Ovary (tissue), 10 donors: ENCODE measurements at places on chromosomes 4 and X.

- no peak for DNase-seq
These were observed 129.4 kb upstream of the PCDH18 start for GRCh38 chr4:137661693-137662092.

GRCh38 chr4:160175064-160175643, 1072.3 kb downstream of the RAPGEF2 start:
- no peak for DNase-seq

DNA sequence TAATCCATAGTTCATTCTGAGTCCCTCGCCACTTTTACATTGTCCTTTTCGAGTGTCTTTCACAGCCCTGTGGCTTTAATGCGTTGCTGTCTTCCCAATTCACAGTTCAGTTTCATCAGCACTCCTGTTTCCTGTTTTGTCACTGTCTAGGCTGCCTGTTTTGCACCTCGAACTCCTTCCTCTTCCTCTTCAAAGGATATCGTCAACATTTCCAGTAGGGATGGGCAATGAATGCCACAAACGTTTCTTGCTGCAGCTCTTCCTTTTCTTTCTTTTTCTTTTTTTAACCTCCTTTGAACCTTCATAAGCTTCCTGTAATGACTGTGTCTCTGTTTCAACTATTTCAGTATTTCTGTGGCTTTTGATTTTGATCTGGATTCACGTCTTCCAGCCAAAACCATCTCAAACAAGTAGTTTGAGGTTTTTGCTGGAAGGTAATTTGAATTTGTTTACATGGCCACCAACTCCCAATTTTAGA, 105.4 kb downstream of the ANXA3 start:
- no peak for DNase-seq

DNA sequence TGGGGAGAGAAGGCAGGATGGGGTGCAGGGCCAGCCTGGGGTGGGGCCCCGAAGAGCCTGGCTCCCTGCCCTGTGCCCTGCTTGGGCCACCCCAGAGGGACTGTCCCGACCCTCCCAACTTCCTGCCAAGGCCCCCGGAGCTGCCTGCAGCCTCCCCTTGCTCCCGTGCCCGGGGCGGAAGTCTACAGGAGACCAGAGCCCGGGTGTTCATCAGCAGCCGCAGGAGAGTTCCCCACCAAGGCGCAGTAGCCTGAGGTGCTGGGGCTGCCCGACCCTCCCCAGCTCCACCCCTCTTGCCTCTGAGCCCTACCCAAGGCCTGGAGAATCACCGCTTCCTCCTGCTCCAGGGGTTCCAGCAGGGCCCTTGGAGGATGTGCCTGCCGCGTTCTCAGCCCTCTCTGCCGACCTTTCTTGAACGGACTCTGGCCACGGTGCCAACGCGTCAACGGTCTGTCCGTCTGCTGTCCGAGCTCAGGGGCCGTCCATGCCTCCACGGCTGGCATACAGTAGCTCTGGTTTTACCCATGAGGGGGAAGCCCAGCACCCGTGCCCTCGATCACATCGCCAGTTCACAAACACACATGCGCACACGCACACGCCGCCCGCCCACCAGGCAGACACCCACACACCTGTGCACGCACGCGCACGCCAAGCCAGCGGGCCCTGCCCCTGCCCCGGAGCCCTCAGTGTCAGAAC, 36.0 kb upstream of the SPON2 start:
- DNase-seq, result peak; percentile 25

GRCh38 chrX:9134366-9134765, 100.4 kb upstream of the FAM9B start:
- DNase-seq, result no peak

GRCh38 chr4:76984788-76985211, 35.2 kb downstream of the SEPTIN11 start:
- peak; percentile 31 for DNase-seq

- no peak for DNase-seq
These were observed 101.8 kb downstream of the ATP11C start for GRCh38 chrX:139831017-139831416.

DNA sequence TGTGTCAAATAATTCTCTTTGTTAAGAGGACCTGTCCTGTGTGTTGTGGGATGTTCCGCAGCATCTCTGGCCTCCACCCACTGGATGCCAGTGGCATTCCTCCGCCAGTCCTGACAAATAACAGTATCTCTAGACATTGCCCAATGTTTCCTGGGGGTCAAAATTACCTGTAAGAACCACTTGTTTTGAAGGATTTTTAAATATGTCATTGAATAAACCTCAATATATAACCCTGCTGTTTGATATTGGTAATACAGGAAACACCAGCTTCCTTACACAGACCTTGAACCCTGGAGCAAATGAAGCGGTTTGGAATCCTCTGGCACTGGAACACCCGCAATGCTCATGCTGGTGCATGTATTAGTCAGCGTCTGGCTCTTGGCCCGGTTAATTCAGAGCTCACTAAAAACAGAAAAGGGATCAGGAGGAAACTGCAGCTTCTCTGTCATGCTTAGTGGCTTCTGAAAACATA, 101.3 kb downstream of the TBL1X start:
- DNase-seq, result peak; percentile 70

- no peak for DNase-seq
These were observed 5.3 kb downstream of the ARSF start for GRCh38 chrX:3046253-3047240.

GRCh38 chr4:78040431-78040830, 16.7 kb upstream of the FRAS1 start:
- no peak for DNase-seq

DNA sequence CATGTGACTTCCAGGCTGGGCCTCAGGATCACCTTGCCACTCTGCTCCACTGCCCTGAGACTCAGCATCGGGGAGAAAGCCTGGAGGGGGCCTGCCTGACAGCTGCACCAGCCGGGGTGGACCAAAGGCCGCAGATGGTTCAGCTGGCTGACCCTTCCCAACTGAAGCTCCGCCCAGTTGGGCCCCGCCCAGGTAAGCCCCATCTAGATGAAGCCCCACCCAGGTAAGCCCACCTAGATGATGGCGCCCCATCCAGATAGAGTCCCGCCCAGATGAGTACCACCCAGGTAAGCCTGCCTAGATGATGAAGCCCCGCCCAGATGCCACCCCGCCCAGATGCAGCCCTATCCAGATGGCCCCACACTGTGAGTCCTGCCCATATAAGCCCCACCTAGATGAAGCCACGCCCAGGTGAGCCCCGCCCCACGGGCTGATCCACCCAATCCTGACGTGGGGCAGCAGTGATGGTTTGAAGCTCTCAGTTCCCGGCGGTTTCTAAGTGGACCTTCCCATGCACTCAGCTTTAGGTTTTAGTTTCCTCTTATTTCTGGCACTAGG, 10.0 kb downstream of the ZFYVE28 start:
- no peak for DNase-seq

GRCh38 chrX:110044346-110045249, 41.7 kb downstream of the TMEM164 start:
- DNase-seq, result no peak

DNA sequence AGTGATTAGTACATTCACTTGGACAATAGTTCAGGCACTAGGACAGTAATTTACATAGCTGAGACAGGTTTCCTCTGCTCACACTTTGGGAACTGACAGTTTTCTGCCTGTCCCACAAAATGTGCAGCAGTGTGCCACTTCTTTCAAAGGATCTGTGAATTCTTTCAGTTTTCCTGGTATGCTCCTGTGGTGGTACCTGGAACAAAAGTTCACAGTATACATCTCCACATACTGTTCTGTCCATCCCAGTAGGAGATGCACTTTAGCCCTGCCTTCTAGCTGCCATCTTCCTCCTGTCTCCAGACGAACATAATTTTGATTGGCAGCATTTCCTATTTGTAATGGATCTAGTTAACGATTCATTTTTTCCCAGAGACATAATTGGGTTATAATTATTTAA, 360.8 kb upstream of the CXorf51B start:
- DNase-seq, result no peak

GRCh38 chrX:34578237-34578636, 78.8 kb downstream of the TMEM47 start:
- DNase-seq, result no peak

GRCh38 chrX:13695601-13696115, 6.7 kb downstream of the RAB9A start:
- no peak for DNase-seq

- DNase-seq, result no peak
These were observed 54.9 kb downstream of the PHOX2B start for GRCh38 chr4:41693629-41694028.

DNA sequence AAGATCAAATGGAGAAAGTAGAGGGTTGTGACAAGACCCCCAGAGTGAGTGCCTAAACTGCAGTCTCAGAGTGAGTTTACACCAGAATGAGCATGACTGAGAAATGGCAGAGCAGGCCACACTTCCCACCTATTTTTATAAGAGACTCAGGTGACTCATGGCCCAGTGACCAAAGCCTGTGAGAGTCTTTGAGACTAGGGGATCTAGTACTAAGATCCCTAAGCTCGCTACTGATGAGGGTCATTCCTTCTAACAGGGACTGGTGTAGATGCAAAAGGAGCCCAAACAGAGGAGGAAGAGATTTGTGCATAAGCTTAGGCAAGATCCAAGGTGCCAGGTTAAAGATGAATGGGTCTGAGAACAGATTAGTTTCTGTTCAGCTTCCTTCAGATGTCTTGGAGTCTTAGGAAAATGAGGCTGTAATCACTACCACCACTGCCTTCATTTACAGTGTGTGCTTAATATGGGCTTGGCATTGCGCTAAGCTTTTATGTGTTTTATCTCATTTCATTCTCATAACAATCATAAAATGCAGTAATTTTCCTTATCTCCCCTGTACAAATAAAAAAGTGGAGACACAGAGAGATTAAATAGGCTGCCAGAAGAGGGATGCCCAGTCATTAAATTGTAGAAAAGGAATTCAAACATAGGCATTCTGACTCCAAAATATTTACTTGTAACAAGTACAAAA, 62.8 kb downstream of the RWDD4 start:
- DNase-seq, result no peak

DNA sequence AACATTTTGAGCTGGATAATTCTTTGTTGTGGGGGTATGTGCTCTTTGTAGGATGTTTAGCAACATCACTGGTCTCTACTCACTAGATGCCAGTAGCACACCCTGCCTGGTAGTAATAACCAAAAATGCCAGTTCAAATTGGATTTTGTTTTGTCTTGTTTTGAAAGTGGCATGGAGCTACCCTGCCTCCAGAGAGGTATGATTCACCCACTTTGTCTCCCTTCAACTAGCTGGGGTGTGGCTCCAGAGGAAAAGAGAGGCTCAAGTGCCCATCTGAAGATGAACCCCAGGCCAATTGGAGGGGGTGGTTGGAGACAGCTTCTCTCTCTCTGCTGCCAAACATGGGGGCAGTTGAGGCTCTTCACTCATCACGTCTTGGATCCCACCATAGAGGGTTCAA, 34.5 kb downstream of the NIPAL1 start:
- DNase-seq, result no peak

DNA sequence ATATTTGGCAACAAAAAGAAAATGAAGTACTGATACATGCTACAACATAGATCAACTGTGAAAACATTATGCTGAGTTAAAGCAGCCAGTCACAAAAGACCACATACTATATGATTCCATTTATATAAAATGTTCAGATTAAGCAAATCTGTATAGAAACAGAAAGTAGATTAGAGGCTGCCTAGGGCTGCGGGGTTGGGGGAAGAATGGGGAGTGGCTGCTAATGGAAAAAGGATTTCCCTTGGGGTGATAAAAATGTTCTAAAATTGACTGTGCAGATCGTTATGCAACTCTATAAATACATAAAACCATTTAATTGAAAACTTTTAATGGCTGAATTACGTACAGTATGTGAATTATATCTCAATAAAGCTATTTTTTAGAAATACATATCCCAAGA, 46.8 kb downstream of the NEK1 start:
- DNase-seq, result no peak

DNA sequence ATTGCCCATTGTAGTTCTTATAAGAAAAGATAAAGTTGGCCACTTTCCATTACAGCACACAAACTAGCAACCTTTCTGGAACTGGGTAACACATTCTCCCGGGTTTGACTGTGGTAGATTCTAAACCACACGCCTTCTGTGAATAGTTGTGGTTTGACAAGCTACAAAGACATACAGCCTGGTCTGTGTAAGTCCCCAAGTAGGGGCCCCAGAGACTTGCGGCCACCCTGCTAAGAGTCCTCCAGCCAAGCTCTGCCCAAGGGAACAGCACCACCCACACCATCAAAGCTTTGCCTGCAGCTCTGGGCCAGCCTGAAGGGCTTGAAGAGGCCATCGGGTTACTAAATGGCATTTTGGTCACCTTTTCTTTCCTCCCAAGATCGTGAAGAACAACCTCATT, 203.4 kb downstream of the MAML3 start:
- no peak for DNase-seq

DNA sequence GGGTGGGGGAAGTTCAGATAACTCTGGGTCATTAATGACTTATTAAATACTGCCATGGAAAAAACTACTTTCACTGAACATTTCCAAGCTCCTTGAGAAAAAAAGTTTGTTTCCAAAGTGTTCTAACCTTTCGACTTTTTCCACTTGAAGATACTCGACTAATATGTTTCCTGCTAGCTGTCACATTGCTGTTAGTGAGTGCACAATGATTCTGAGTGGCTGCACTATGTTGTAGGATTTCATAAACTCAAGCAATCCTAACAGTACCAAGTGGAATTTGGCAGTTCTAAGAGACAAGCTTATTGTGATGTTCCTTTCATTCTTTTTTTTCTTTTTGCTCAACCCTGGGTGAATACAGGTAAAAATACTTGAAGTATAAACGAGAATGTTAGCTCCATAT, 33.4 kb downstream of the GRXCR1 start:
- no peak for DNase-seq

GRCh38 chr4:168643111-168643795, 146.4 kb downstream of the PALLD start:
- DNase-seq, result no peak

DNA sequence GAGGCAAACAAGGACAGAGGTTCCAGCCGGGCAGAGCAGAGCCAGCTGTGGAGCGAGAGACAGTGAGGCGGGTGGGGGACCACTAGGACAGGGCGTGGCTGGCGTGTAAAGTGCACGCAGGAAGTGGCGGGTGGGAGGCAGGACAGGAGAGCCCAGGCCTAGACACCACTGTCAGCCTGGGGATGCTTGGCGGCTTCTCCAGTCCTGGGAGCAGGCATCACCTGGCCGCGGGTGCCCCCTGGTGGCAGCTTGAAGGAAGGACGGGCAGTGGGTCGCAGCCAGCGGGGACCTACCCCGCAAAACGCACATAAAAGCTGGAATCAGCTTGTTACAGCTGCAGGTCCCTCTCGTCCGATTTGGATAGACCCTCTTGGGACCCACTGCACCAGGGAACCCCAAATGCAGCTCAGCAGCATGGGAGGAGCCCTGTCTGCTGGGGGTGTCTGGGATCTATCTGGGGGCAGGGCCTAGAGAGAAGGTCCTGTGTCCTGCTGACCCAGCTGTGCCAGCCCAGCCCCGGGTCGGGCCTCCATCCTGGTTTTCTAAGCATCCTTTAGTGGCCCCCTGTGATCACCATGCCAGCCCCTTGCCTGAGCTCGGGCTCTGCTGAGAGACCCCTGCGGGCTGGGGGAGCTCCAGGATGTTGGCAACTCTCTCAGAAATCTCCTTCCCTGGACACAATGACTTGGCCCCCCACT, 57.7 kb downstream of the WFS1 start:
- peak; percentile 89 for DNase-seq
